ENCODE measurements at places on chromosomes 3 and 15. TPM values are rescaled to one million over a fixed set of nuclear protein-coding genes. Genes with fewer than 3 reads are reported as not detected.

The ALG1L2 gene
- not detected for total RNA-seq

The CACNA1D gene
- total RNA-seq: 0.49 TPM

The LMAN1L gene
- not detected for total RNA-seq

The BCL2A1 gene
- total RNA-seq: not detected

The ZPLD1 gene
- total RNA-seq: 1.1 TPM
